AG10803 (cell line): ENCODE measurements at places on chromosomes 3 and 15.

DNA sequence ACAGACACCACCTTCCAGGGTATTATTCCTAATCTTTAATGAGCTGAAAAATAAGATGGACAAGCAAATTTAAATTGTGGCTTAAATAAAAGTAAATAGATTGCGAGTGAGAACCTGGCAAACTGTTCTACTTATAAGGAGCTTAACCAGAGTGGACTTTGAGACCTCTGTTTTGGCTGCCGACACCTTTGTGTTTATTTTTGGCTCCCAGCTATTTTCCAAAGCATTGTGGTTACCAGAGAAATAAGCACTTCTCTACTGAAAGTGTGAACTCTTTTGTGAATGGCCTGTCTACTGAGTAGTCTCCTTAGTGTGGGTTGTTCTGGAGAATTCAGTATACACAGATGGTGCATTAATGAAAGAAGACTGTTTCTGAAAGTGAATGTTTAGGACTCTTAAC, 109.4 kb downstream of the ATP8B4 start:
- no peak for DNase-seq

- DNase-seq = no peak
These were observed 31.0 kb upstream of the TAFA4 start for GRCh38 chr3:68963376-68963775.

- DNase-seq = no peak
These were observed 1.4 kb downstream of the CHL1 start for GRCh38 chr3:197828-198491.

DNA sequence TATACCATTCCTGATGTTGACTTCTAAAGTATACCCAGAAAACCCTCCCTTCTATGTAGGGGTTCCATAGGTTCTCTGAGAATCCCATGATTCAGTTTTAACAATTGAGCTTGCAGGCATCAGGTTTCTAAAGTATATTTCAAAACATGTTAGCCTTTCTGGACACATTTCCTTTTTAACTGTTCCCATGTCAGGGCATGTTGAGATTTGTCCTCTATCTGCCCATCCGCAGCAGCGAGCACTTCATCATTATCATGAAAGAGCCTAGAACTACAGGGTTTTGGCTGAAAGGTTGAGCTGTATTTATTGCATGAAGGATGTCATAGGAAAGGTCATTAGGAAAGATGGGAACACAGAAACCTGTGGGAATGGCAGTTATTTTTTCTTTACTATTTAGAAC, 201.1 kb upstream of the BHLHE40 start:
- no peak for DNase-seq

DNA sequence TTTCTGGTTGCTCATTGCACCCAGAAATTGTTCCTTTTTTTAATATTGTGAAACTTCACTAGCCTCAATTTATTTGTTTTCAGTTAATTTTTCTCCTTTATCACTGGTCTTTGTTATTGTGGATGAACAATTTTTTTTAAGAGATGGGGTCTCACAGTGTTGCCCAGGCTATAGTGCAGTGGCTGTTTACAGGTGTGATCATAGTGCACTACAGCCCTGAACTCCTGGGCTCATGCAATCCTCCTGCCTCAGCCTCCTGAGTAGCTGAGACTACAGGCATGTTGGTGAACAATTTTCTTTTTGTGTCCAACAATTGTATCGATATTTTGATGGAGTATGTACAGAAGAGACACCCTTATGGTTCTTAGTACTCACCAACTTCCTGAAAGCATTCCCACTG, 26.3 kb downstream of the BLM start:
- no peak for DNase-seq

GRCh38 chr15:82111918-82112317, 66.1 kb upstream of the MEX3B start:
- peak; percentile 82 for DNase-seq

GRCh38 chr3:69999140-70000027, at the start of gene SAMMSON:
Gene SAMMSON, plus strand, starts transcription at chr3:69999733.
- DNase-seq = peak; percentile 4

- DNase-seq = no peak
These were observed 4.5 kb downstream of the SMC4 start for GRCh38 chr3:160403796-160404470.

DNA sequence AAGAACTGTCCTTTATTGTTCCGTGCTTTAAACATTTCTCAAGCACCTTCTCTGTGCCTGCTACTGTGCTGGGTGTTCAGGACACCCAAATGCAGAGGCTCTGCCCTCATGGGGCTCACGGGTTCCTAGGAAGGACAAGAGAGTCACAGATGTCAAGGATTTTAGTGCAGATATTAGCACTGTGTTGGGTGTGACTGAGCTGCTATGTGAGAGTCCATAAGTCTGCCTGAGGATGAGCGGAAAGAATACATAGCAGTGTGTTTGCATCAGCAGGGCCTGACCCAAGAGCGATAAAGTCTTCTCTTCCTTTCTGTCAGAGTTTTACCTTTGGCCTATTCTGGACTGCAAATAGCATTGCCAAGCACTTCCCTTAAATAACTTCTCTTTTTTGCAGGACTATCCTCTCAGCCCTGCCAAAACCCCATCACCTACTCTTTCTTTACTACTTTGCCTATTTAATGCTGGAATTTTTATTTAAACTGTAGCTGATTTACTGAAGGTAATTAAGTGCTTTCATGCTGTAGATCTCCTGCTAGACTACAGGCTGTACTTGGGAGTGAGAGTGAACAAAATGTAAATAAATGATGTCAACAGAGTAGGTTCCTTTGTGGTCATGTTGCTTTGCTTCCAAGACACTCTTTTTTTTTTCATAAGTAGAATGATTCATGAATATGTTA, 459.4 kb upstream of the TPRG1 start:
- DNase-seq = peak; percentile 44

GRCh38 chr3:67561667-67562394, 92.6 kb downstream of the SUCLG2 start:
- DNase-seq = no peak

- no peak for DNase-seq
These were observed 50.1 kb upstream of the GATM start for GRCh38 chr15:45428491-45428890.

- DNase-seq = no peak
These were observed 73.8 kb downstream of the IQSEC1 start for GRCh38 chr3:12999147-13000140.

- no peak for DNase-seq
These were observed 65.9 kb downstream of the PGPEP1L start for GRCh38 chr15:98941595-98942255.

- no peak for DNase-seq
These were observed 68.5 kb downstream of the CBLB start for GRCh38 chr3:105800320-105800719.

DNA sequence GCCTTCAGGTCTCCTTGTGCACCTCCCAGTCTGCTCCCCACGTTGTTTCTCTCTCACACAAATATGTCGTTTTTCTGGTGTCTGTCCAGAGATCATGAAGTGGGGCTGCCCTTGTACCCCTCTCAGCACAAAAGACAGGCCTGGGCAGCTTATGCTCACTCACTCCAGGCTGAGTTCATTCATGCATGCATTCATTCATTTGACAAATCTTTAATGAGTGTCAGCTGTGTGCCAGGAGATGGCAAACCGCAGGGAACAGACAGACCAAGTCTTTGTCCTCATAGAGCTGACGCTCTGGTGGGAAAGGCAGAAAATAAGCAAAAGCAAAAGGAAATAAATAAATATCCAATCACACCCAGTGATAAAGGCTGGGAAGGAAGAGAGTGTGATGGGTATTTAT, 7.6 kb upstream of the TRH start:
- DNase-seq = no peak

DNA sequence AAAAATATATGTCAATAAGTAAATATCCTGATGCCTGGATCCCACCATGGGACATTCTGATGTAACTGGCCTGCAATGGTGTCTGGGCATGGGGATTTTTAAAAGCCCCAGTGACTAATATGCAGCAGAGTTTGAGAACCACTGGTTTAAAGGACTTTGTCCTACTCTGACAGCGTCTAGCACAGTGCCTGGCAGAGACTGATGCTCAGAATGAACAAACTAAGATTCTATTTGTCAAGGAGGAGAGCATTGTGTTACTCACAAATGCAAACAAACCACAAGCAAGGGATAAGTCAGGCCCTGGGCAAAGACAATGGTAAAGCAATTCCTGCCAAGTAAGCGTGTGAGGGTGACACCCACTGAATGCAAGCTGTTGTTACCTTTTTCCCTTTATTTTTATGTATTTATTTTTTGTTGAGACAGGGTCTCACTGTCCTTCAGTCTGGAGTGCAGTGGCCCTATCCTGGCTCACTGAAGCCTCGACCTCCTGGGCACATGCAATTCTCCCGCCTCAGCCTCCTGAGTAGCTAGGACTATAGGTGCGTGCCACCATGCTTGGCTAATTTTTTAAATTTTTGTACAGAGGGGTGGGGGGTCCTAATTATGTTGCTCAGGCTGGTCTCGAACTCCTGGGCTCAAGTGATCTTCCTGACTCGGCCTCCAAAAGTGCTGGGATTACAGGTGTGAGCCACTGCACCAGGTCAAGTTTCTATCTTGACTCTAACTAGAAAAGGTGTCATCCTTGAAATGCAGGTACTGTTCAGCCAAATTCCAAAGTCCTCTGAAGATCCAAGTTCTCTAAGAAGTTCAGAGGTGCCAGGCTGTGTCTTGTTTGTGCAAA, 909 bp upstream of the GPD1L start:
- DNase-seq = peak; percentile 5

DNA sequence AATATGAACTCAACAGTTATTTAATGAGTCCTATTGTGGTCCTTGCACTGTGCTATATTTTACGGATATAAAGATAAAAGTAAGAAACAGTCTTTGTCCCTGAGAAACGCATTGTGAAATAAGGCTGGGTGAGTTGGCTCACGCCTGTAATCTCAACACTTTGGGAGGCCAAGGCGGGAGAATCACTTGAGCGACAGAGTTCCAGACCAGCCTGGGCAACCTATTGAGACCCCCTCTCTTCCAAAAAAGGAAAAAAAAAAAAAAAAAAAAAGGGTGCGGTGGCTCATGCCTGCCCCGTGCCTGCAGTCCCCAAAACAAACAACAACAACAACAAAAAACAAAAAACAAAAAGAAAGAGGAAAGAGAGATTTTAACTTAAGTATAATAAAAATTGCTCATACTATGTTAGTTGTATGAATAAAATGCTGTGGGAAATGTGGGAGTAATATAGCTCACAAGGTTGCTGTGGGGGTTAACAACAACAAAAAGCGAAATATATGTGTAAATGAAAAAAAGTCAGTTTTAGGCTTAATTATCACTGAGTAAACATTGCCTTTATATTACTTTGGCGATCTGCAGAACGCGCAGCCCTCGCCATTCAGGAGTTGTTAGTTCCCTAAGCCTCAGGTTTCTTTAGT, 461 bp upstream of the FNDC3B start:
- peak; percentile 54 for DNase-seq

GRCh38 chr3:62209101-62209500, 164.2 kb downstream of the FEZF2 start:
- DNase-seq = peak; percentile 15

GRCh38 chr3:9820946-9821345, 10.9 kb downstream of the TTLL3 start:
- DNase-seq = no peak

- DNase-seq = no peak
These were observed 1.3 kb upstream of the TMIE start for GRCh38 chr3:46699676-46700523.

DNA sequence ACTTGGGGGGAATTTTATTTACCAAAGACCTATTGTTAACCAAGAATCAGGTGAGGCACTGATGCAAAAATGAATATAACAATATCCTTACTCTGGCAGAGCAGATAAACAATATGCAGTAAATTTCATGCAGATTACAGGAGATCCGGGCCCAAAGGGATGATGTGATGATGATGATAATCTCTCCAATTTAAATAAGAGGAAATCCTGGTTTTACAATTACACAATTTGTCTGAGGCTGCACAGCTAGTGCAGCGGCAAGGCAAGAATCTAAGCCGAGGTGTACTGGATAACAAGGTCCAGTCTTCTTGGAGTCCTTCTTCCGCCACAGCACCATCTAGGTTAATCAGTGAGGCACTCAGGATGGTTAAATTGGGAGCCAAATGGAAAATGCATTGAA, 2.4 kb upstream of the MESD start:
- no peak for DNase-seq

DNA sequence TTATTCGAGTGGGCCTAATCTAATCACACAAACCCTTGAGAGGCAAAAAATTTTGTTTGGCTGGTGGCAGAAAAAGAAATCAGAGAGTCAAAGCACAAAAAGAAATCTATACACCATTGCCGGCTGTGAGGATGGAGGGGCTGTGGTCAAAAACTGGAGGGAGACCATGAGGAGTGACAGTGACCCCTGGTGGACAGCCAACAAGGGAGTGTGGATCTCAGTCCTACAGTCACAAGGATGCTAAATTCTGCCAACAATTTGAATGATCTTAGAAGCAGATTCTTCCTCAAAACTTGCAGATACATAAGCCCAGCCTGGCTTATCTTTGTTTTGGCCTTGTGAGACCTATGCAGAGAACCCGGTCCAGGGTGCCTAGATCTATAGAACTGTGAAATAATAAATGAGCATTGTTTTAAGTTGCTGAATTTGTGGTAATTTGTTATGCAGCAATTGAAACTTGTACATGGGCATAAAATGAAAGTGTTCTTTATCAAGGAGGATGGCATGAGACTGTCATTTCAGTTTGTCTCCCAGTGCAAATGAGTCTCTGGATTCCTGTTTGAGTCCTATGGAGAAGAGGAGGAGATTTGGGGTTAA, 103.0 kb upstream of the ARHGEF26 start:
- DNase-seq = peak; percentile 9

- DNase-seq = no peak
These were observed 604.0 kb upstream of the LMCD1 start for GRCh38 chr3:7897655-7898054.

- DNase-seq = peak; percentile 58
These were observed 69.6 kb upstream of the GSK3B start for GRCh38 chr3:120163816-120164215.

DNA sequence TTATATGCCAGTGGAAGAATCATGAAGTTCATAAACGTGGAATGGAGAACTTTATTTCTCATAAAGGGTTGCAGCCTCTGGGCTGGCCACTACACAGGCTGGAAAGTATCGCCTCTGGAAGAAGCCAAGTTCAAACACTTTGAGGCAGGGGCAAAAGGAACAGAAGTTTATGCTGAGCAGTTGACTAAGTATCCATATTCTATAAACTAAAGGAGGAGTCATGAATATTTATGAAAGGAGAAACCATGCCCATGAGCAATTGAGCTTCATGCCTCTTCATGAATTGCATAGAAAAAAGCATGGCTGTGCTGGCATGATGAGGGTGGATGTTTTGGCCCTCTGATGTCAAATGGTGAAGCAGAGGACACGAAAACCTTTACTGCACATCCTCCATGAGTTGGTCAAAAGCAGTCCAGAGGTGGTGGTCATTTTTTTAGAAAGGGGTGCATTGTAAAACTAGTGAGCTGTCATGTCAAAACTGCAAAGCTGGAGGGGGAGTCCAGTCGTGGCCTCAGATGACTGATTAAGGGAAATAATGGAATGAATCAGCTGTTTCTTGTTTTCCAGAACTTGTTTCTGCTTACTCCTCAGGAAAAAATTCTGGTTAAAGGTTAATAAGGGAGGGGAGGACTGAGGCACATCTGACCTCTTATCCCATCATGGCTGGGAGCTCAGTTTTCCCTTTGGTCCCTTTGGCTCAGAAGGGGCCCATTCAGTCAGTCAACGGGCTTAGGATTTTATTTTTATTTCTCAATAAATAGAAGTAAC, 276.7 kb downstream of the CHL1 start:
- DNase-seq = no peak
